Hindlimb muscle (tissue), 1 donor: ENCODE measurements at places on chromosomes 12 and 14. TPM values are rescaled to one million over a fixed set of nuclear protein-coding genes. Genes with fewer than 3 reads are reported as not detected.

CLEC9A gene
- polyA plus RNA-seq = 0.12 TPM

BHLHE41 gene
- polyA plus RNA-seq = 3.7 TPM

CAPS2 gene
- 2.7 TPM for polyA plus RNA-seq

LRRC43 gene
- polyA plus RNA-seq = not detected

CPSF6 gene
- 51.6 TPM for polyA plus RNA-seq

GNB3 gene
- 32.6 TPM for polyA plus RNA-seq

KRT82 gene
- not detected for polyA plus RNA-seq

DDIT3 gene
- 9.2 TPM for polyA plus RNA-seq

DIO3 gene
- polyA plus RNA-seq = 3.7 TPM

EMP1 gene
- 111 TPM for polyA plus RNA-seq

TPH2 gene
- not detected for polyA plus RNA-seq
